Kidney tubule cell (primary cell): ENCODE measurements at places on chromosomes 16 and 17.

DNA sequence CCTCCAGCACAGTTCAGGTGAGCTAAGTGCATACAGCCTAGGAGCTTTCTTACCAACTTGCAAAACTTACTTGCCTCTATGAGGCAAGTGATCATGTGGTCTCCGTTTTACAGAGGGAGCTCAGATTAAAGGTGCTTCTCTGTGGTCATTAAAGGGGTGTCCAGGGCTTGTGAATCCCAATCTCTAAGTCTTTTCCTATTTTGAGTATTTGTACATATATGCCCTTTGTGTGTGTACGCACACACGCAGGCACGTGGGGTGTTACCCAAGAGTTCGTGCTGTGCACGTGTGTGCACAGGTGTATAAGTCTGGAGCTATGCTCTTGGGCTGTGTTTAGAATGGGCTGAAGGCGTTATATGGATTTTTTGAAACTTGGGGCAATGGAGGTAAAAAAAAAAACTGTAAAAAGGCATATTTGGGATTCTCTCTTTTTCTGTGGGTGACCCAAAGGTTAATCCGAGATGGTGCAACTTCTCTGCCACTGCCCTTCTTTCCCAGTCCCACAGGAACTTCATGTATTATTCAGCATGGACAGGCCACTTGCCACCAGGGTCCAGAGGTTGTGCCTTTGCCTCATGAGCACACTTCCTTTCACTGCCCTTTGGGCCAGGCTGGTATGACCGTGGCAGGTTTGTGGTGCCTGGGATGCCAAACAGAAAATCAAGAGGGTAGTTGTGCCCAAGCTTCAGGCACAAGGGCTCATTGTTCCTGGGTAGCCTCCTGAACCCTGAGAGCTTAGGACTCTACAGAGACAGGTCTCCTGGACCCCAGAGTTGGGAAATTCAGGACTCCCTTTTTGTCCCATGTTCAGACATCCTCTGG lies 1.5 kb downstream of the ABCC3 start:
- peak; percentile 18 for DNase-seq

GRCh38 chr16:85905110-85906095 lies 6.4 kb downstream of the IRF8 start:
- no peak for DNase-seq

DNA sequence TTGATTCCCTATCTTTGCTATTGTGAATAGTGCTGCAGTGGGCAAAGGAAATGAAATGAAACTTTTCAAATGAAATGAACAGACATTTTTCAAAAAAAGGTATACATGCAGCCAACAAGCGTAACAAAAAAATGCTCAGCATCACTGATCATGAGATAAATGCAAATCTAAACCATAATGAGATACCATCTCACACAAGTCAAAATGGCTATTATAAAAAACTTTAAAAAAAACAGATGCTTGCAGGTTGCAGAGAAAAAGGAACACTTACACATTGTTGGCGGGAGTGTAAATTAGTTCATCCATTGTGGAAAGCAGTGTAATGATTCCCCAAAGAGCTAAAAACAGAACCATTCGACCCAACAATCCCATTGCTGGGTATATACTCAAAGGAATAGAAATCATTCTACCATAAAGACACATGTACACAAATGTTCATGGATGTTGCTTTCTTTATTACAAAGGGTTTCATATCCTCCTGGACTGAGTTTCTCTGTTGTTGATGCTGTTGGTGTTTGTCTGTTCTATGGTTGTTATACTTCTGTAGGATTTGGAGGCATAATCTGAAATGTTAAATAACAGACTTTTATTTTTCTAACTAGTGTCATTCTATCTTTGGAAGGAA lies 99.3 kb upstream of the SOX9 start:
- no peak for DNase-seq

GRCh38 chr17:55037828-55038227 lies 69.3 kb downstream of the STXBP4 start:
- DNase-seq, result peak; percentile 13

DNA sequence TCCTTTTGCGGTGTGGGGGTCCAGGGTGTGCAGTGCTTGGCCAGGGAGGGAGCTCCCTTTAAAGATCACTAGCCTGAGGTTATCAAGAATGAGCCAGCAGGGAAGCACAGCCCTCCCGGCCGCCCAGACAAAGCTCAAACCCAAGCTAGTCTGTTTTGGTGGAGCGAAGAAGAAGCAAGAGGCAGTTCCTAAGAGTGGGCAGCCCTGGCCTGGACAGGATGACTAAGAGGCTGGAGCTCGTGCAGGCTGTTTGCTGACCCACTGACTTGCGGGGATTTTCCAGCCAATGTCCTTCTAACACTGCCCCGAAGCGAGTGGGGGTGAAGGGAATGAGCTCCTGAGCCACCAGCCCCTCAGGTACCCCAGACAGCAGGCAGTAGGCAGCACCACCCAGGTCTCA lies 134.4 kb downstream of the COPRS start:
- DNase-seq, result no peak
